Brain microvascular endothelial cell (primary cell): ENCODE measurements at places on chromosomes 5 and 9.
A peak's percentile ranks its signal among the peaks of the same experiment; 100 is the strongest.

GRCh38 chr9:14960881-14961280 lies 50.7 kb upstream of the FREM1 start:
- DNase-seq = no peak

GRCh38 chr9:96067004-96067403 lies 191.5 kb downstream of the ERCC6L2 start:
- no peak for DNase-seq

- peak; percentile 43 for DNase-seq
These were observed 68.9 kb upstream of the EFNA5 start for GRCh38 chr5:107739661-107740060.

- DNase-seq = peak; percentile 74
These were observed 119.6 kb upstream of the TAF11L2 start for GRCh38 chr5:17378346-17378997.

GRCh38 chr9:29838491-29839020 lies 2265.3 kb upstream of the C9orf72 start:
- DNase-seq = no peak
